ENCODE measurements at places on chromosomes 1 and 21.
A peak's percentile ranks its signal among the peaks of the same experiment; 100 is the strongest.

- no peak for DNase-seq
Measured at GRCh38 chr1:175763797-175764196, 20.4 kb upstream of the TNR start.

DNA sequence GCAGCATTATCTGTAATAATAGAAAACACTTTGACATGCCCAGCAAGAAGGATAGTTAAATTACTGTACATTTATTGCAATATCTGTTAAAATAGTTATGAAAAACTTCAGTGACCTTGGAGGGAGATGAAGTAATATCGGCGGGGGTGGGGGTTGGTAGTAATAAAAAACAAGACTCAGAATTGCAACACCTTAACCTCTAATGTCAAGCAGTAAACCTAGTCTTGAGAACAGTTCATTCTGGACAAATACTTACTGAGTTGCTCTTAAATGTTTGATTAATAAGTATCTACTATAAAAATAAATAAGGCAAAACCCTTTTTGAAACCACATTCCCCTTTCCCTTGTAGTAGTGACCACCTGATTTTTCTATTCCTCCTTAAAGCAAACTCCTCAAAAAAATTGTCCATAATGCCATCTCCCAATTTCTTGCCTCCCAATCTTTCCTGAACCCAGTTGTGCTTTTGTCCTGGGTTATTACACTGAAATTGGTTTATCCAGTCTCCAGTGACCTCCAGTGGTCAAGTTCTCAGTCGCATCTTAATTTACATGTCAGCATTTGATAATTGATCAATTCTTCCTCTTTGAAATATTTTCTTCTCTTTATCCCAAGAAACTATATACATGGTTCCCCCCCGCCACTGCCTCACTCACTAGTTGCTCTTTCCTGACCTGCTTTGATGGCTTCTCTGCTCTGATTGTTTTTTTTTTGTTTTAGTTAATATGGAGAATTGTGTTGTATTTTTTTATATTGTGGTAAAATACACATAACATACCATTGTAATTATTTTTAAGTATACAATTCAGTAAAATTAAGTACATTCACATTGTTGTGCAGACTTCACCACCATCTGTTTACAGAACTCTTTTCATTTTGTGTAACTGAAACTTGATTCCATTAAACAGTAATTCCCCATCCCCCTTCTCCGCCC, 36.8 kb downstream of the RAP1A start:
- no peak for DNase-seq

DNA sequence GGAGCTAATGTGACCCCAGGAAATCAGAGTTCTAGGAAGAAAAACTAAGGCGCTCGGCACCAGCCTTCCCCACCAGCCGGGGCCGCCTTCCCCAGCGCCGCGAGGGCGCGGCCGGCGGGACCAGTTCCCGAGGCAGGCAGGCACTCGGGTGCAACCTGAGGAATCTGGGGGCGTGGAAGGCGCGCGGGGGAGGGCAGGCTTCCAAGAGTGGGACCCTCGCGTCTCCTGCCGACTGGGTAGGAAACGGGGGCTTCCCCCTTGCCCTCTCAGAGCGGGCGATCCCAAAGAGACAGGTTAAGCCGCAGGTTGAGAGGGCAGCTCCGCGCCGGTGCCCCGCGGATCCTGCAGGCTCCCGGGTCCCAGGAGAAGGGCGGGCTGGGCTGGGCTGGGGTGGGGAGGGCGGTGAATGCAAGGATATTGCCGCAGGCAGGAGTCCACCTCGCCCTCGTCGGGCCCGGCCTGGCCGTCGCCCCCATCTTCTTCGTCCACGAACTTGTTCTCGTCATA, 431 bp downstream of the ARPC5 start:
- no peak for DNase-seq

- DNase-seq: peak; percentile 32
Measured at GRCh38 chr1:46458846-46459245, 30.8 kb upstream of the DMBX1 start.

GRCh38 chr21:33370305-33370704, 32.9 kb upstream of the IFNGR2 start:
- no peak for DNase-seq

Measured in posterior cingulate gyrus (tissue), 11 donors.